T follicular helper cell (primary cell): ENCODE measurements at places on chromosomes 1 and 21.

DNA sequence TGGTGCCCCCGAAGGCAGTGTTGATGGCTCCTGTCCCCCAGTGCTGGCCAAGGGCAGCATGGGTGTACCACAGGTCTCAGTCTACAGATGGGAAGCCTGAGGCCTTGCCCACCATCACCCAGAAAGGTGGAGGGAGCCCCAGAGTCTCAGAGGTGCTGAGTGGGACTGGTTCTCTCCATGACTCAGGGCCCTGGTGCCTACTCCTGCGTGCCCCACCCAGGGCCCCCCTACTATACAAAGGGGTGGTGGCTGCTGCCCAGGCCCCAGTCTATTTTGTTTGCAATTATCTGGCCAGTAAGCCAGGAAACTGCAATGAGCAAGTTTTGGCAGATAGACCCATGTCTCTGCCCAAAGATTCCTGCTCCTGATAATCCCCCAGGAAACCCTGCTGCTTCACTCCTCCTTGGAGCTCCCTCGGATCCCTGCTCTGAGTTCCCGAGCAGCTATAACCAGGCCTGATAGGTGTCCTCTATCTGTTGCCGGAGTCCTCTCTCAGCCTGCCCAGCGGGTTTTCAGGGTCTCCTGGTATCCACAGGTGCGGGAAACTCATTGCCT, 41.7 kb downstream of the EDN2 start:
- DNase-seq, result no peak

DNA sequence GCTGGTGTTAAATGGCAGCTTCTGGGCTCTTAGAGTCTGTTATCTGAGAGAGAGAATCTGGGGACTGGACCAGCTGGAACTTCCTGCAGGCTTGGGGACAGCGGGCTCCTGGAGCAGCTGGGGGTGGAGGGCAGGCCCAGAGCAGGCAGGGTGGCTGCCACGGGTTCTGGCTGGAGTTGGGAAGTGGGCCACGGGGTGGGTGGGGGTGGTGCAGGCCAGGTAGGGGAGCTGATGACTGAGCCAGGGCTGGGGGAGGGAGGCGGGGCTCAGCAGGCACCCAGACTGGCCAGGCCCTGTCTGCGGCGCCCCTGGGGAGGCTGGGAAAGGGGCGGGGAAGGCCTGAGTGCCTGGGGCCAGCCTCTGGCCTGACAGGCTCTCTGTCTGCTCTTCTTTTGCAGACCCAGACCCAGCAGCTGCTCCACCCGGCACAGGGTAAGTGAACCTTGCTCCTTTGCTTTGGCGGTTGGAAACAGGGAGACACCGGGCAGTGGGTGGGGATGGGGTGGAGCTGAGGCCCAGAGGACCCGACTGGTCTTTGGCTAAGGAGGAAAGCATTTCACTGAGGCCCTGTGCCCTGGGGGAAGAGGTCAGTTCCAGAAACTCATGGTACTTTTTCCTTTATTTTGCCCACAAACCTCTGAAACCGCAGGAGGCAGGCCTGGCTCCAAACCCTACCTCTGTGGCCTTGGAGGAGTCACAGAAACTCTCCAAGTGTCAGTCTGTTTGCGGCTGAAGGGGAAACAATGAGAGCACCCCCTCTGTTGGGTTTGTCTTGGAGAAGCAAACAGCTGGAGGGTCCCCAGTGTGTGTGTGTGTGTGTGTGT, 48.8 kb downstream of the ARHGEF10L start:
- no peak for DNase-seq

DNA sequence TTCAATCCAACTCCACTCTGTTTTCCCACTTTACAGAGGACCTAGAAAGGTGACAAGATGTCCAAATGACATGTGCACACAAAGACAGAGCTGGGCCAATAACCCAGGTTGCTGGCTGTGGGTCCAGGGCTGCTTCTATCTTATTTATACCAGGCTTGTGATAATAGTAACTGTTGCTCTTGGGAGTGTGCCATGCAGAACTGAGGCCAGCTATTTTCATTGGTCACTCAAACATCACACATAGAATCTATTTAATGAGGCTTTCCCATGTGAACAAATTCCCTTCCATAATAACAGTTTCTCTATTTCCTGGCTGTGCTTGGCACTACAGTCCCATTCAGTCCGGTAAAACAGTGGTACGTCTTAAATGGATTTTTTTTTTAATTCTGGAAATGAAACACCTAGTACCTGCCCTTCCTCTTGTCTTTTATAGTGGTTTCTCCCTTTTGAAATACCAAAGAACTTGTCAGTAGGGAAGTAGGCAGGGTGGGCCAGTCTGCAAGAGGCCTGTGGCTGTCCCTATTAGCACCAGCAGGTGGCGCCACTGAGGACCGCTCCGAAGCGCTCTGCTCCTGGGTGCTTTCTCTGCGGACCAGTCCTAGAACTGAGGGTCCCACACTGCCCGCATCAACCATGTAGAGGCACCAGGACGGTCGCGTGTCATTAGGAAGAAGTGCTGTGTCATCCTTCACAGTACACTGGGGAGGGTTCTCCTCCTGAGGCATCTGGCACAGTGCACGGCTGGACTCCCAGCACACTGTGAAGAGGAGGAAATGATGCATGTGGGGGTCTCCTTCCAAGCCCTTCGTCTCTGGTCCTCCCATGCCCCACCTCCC, 52.1 kb downstream of the GPR161 start:
- DNase-seq, result peak; percentile 35

GRCh38 chr1:230784163-230784562, 37.0 kb downstream of the CAPN9 start:
- no peak for DNase-seq

DNA sequence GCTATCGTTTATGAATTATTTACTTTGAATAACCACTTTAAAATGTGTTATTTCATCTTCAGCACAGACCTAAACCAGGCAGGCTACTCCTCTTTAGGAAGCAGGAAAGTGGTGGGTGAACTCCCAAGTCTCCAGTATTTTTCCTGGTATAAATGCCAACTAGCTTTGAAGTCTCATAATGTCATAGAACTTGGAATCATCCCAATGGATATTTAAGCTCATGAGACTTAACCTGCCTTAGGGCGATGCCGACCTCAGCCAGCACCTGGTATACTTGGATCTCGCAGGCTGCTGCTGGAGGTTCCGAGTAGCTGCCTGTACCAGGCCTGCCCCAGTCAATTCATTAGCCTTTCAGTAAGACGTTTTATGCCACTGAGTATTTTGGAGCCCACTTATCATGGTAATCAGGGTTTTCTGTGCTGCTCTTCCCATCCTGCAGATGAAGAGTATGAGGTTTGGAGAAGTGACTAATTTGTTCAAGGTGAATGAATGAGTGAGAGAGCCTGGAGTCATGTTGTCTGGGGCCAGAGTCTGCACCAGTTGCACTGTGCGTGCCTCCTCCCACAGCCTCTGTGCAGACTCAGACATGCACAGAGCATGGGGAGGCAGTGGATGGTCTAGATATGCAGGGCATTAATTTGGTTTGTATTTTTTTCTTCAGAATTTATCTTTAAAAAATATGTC, 34.9 kb downstream of the VANGL1 start:
- DNase-seq, result no peak

- DNase-seq, result no peak
Measured at GRCh38 chr1:191839891-191840290, 318.4 kb upstream of the RGS18 start.

- DNase-seq, result no peak
Measured at GRCh38 chr1:11967028-11967547, 13.2 kb upstream of the MFN2 start.
